RPMI8226 (cell line): ENCODE measurements at places on chromosomes 6 and 20.

DNA sequence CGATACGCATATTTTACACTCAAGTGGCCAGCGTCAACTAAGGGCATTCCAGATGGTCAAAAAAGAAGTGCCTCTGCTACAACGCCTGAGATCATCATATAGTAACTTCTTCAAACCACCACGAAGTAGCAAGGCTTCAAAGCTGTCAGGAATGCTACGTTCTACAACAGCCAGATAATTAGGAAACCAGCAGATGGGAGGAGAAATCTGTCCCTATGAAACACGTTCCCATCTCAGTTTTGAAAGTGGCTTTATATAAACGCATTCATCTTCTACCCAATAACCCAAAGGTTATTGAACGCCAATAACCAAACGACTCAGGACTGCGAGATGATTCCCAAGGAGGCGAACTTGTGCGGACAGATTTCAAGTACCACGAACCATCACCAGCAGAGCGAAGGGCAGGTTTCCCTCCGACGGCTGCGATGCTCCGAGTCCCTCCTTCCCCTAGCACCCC lies 1.2 kb downstream of the ABHD12 start:
- peak; percentile 30 for DNase-seq

- DNase-seq: no peak
Measured at GRCh38 chr20:61989741-61990140, 75.9 kb downstream of the TAF4 start.

GRCh38 chr20:57834306-57835073 lies 124.7 kb upstream of the PMEPA1 start:
- no peak for DNase-seq

- no peak for DNase-seq
Measured at GRCh38 chr6:40894962-40895799, 143.8 kb downstream of the UNC5CL start.

DNA sequence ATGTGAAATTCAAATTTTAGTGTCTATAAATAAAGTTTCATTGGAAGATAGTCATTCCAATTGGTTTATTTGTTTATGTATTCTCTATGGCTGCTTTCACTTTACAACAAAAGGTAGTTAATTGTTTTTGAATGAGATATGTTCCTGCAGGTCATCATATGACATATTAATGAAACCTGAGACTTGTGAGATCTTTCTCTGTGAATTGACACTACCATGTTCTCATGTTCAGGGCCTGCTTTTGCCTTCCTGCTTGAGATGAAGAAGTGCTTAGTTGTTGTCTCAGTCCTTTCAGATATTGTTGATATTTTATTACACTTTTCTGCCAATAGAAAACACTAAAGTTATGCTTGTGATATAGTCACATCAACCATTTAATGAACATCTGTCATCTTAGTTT lies 132.5 kb downstream of the UTRN start:
- DNase-seq: no peak

- DNase-seq: no peak
Measured at GRCh38 chr6:98458708-98459107, 375.7 kb upstream of the POU3F2 start.

- no peak for DNase-seq
Measured at GRCh38 chr6:161835500-161836215, 561.8 kb upstream of the AGPAT4 start.

GRCh38 chr6:167700199-167700598 lies 126.5 kb upstream of the AFDN start:
- no peak for DNase-seq

GRCh38 chr6:150902142-150902776 lies 36.8 kb downstream of the MTHFD1L start:
- DNase-seq: no peak

- no peak for DNase-seq
Measured at GRCh38 chr20:30598460-30599230, 658.8 kb upstream of the DEFB115 start.

- no peak for DNase-seq
Measured at GRCh38 chr6:16229700-16230099, 8.7 kb upstream of the GMPR start.

DNA sequence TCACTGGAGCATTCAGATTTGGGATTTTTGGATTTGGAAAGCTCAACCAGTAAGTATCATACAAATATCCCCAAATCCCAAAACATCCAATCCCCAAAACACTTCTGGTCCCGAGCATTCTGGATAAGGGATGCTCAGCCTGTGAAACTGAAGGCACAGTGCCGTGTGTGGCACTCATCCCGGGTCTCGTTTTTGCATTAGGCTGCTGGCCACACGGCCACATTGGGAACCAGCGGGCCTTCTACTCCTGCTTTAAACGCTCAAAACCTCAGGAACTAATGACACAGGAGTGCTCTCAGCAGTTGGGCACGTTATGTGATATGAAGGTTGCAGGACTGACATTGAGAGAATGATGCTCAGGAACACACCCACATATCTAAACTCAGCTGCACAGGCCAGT lies 35.6 kb downstream of the PSMG4 start:
- no peak for DNase-seq

DNA sequence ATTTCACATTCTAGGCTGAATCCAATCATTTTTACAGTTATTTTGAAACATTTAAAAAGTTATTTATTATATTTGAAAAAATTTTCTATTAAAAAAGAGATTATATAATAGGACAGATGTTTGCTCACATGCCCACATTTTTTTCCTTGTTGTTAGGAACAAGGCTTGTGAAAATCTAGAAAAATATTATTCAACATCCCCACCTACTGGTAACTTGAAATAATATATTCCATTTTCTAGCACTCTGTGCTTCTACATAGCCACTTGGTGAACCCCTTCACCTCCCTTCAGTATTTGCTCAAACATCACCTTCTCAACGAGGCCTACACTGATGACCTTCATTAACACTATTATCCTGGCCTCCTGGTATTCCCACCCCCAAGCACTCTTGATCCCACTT lies 18.3 kb upstream of the GPRC6A start:
- DNase-seq: peak; percentile 5

GRCh38 chr6:31836474-31837368 lies 9.2 kb downstream of the HSPA1B start:
- peak; percentile 41 for DNase-seq

- DNase-seq: no peak
Measured at GRCh38 chr6:154093231-154094044, 54.4 kb downstream of the OPRM1 start.

- peak; percentile 87 for DNase-seq
Measured at GRCh38 chr20:41003143-41003935, 25.3 kb upstream of the TOP1 start.

GRCh38 chr6:16092140-16092539 lies 36.7 kb upstream of the MYLIP start:
- peak; percentile 41 for DNase-seq

- no peak for DNase-seq
Measured at GRCh38 chr6:157562997-157563396, 182.0 kb downstream of the ZDHHC14 start.

DNA sequence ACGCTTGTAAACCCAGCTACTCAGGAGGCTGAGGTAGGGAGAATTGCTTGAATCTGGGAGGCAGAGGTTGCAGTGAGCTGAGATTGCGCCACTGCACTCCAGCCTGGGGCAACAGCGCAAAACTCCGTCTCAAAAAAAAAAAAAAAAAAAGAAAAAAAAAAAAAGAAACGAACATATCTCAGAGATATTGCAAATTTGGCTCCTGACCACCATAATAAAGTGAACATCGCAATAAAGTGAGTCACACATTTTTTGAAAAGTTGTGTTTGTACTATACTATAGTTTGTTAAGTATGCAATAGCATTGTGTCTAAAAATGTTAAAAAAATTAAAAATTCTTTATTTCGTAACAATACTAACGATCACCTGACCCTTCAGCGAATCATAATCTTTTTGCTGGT lies 13.3 kb downstream of the RSPH9 start:
- no peak for DNase-seq

GRCh38 chr6:78076371-78076770 lies 423.5 kb downstream of the MEI4 start:
- no peak for DNase-seq

- DNase-seq: no peak
Measured at GRCh38 chr20:57417051-57417689, 26.0 kb downstream of the RBM38 start.

GRCh38 chr6:69835414-69836179 lies 30.8 kb upstream of the COL19A1 start:
- peak; percentile 58 for DNase-seq

DNA sequence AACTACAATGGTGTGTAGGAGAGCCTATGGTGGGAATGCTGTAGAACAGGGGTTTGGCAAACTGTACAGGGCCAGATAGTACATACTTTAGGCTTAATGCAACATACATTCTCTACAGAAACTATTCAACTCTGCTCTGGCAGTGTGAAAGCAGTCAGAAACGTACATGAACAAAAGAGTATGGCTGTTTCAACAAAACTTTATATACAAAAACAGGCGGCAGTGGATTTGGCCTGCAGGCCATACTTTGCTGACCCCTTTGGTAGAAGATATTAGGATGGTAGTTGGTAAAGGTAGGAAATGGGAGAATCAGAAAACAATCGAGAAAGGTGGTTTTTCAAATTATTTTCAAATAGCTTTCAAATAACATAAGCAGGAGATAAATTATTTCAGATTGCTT lies 24.8 kb downstream of the FUCA2 start:
- no peak for DNase-seq

DNA sequence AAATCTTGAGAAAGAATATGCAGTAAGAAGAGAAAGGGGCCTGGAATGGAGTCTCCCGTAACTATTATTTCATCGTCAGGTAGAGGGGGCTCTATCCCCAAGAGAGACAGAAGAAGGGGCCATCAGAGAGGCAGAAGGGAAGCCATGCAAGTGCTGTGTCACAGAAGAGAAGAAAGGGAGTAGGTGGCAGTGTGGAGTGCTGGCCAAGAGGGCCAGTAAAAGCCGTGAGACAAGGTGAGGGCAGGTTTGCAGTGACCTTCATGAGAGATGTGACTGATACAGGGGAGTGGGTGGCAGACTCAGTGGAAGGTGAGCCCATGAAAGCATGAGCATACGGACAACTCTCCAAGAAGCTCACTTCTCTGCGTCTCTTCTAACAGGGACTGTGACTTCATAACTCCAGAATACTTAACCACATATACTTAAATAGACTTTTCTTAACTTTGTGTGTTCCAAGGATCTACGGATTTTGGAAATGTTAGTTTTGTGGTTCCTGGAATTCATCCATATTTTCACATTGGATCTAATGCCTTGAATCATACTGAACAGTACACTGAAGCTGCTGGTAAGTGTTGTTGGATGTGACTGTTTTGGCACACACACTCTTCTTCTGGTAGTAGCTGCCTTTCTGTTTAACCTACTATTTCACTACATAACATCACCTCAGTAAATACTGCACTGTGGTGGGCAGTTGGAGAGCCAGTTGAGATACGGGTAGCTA lies 15.6 kb downstream of the PM20D2 start:
- DNase-seq: no peak

DNA sequence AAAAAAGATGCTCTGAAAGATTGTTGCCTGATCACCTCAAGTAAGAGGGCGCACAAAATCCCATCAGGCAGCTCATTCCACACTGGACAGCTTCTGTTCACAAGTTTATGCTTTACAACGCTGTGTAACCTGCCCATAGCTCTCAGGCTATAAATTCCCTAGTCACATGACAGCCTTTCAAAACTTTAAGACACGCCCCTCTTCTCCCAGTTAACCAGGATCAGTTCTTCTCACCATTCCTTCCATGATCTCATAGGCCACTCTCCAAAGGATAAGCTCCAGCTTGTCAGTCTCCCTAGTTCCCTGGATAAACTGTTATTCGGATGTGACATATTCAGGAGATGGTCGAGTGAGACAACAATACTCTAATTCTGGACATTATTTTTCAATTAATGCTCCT lies 15.0 kb downstream of the ADNP start:
- DNase-seq: no peak

GRCh38 chr6:56906752-56907151 lies 48.2 kb upstream of the BEND6 start:
- DNase-seq: no peak

GRCh38 chr20:21511850-21512633 lies 1.8 kb downstream of the NKX2-2 start:
- no peak for DNase-seq

GRCh38 chr6:53090576-53090975 lies 25.4 kb downstream of the FBXO9 start:
- DNase-seq: no peak

DNA sequence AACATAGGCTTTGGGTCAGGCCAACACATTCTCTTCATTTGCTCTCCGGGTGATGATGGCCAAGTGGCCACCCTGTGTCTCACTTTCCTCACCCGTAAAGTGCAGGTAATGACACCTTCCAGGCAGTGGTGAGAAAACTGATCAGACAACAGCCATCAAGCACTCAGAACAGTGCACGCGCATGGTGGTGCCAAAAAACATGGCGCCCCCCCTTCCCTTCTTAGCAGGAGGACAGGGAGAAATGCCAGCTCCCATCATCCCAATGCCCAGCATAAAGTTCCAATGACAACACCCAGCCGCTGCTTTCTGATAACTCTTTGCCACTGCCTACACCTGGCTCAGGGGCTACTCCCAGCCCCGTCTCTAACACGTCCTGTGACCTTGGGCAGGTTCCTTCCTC lies 8.4 kb downstream of the BPIFB1 start:
- no peak for DNase-seq

DNA sequence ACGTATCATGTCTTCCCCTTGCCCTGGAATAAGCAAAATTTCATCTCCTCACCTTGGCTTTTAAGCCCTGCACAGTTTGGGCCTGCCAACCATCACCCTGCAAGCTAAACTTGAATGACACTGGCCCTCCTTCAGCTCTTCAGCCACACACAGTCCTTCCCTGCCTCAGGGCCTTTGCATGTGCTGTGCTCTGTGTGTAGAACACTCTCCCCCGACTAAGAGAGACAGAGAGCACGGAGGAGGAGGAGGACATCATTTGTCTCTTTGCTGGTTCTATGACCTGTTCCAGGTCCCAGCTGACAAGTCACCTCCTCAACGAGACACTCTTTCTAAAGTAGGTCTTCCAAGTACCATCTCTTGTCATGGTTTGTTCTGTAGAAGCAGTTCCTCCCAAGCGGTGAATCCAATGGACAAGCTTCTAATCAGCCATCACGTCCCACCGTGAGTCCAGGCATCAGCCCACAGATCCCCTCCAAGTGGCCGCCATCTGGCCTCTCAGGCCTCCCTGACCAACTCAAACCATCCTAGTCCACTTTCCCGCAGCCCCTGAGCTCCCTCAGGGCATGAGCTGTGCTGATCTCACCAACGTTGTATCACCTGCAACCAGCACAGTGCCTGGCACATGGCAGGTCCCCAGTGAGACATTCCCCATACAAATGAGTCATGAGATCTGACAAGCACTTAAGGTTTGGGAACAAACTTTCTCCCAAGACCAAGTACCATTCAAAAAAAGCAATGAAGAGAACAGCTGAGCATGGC lies 30.5 kb downstream of the NFATC2 start:
- no peak for DNase-seq

- no peak for DNase-seq
Measured at GRCh38 chr6:128256095-128256494, 264.3 kb downstream of the PTPRK start.

GRCh38 chr6:166707045-166707444 lies 80.0 kb upstream of the RPS6KA2 start:
- DNase-seq: peak; percentile 56

DNA sequence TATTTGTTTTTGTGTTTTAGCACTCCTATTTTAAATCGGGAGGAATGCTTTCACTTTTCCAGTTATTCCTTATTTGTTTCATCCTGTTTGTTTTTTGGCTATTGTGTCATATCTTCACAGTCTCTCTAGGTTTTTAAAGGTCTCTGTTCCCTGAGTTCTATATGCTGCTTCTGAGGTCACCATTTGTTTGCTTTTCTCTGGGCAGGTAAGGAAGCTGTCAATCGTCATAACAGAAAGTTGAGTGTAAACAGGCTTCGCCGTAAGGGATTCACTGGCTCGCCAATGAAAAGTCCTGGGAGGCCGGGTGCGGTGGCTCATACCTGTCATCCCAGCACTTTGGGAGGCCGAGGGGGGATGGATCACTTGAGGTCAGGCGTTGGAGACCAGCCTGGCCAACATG lies 48.7 kb upstream of the RPS6KA2 start:
- DNase-seq: no peak
